ENCODE measurements at places on chromosomes 2 and 18.
A peak's percentile ranks its signal among the peaks of the same experiment; 100 is the strongest.

DNA sequence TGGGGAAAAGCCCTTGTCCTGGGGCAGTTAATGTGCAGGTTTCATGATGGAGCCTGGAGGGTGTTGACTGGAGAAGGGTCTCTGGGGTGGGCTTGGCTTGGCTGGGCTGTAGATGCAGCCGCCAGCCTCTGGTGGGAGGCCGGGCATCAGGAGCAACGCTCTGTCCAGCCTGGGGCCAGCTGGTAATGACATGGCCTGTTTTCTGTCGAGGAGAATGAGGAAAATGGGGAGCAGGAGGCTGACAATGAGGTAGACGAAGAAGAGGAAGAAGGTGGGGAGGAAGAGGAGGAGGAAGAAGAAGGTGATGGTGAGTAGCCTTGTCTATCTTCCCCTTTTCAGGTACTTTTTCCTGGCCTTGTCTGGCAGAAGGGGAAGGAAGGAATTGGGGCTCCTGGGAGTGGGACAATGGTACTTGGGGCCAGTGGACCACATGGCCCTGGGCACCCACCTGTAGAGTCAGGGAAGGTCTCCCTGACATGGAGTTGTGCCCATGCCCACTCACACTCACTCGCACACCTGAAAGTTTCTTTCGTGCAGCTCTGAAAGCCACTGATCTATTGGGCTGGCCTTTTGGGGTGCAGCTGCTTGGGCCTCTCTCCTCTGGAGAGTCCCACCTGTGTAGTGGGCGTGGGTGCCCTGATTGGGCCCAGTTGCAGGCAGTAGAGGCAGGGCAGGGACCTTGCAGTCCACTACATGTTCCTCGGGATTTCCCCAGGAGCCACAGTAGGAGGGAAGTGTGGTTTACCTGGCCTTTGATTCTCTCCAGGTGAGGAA lies 3.5 kb downstream of the PTMA start:
- DNase-seq: no peak

GRCh38 chr2:144632809-144633208 lies 112.9 kb upstream of the ZEB2 start:
- DNase-seq: no peak

GRCh38 chr2:24329700-24330099 lies 30.6 kb downstream of the ITSN2 start:
- no peak for DNase-seq

GRCh38 chr2:233740870-233741269 lies 12.0 kb downstream of the UGT1A3 start:
- no peak for DNase-seq

- DNase-seq: no peak
Observed at GRCh38 chr2:101395545-101396315, 8.4 kb upstream of the CREG2 start.

DNA sequence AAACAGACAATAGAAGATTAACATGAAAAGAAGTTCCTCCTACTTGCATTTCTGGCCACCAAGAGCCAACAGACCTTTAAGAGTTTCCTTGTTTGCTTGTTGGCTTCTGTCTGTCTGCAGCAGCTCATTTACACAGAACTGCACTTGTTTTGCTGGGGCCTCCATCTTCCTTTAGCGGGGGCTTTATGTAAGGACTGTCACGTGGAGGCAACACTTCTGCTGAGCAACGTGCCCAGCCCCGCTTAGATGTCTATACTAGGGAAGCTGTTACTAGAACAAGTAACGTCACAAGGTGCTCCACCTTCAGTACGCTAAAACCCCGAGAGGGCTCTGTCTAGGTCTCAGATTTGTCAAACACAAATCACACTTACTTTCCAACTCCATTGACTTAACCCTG lies 104.3 kb upstream of the PXDN start:
- DNase-seq: no peak

- DNase-seq: no peak
Observed at GRCh38 chr18:62996566-62996965, 281.2 kb downstream of the PHLPP1 start.

DNA sequence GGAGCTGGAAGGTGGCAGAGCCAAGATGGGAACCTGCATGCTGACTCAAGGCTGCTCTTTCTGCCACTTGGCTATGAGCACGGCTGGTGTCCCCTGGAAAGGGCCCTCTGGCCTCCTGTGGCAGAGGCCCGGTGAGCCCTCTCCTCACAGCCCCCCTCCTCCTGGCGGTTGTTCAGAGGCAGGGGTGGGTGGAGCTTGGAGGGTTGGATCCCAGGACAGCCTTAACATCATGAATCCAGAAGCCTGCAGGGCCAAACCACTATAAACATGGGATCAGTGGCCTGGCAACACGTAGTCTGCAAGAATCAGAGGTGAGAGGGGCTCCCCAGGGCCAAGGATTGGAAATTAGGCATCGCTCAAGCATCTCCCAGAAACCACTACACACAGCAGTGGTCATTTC lies 48.5 kb upstream of the LOXHD1 start:
- DNase-seq: no peak

DNA sequence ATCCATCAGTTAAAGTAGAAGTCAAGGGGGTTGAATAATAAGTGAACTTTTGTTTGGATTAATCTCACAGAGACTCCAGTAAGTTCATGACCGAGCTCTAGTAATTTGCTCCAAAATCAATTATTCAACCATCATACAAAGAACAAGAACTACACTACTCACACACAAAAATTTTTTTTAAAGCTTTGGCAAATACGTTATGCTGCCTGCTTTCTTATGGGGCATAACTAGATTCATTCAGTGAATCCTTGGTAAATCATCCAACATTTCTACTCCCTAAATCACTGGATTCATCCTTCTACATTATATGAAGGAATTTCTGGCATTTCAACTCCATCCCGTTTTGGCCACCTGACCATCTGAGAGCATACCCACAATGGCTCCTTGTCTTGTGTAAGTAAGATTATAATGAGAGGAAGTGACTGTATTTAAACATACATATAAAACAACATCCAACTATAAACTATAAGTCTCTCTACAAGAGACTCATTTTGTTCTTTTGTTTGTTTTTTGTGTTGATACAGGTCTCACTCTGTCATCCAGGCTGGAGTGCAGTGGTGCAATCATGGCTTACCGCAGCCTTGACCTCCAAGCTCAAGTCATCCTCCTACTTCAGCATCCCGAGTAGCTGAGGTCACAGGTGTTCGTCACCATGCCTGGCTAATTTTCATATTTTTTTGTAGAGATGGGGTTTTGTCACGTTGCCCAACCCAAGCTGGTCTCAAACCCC lies 144.2 kb upstream of the LRRTM4 start:
- DNase-seq: peak; percentile 70
